Stimulated activated CD8-positive, alpha-beta memory T cell treated with anti-CD3 and anti-CD28 coated beads, Interleukin-15, amount 100 ng/mL, for 4 hours (primary cell): ENCODE measurements at places on chromosomes 4 and X.

DNA sequence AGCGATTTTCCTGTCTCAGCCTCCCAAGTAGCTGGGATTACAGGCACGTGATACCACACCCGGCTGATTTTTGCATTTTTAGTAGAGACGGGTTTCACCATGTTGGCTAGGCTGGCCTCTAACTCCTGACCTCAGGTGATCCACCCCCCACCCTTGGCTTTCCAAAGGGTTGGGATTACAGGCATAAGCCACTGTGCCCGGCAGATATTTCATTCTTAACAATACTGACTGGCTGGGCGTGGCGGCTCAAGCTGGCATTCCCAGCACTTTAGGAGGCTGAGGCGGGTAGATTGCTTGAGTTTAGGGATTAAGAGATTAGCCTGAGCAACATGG is 1.3 kb downstream of the PQBP1 start:
- DNase-seq = no peak

- DNase-seq = no peak
Observed at GRCh38 chr4:85548116-85548515, 73.2 kb downstream of the ARHGAP24 start.

DNA sequence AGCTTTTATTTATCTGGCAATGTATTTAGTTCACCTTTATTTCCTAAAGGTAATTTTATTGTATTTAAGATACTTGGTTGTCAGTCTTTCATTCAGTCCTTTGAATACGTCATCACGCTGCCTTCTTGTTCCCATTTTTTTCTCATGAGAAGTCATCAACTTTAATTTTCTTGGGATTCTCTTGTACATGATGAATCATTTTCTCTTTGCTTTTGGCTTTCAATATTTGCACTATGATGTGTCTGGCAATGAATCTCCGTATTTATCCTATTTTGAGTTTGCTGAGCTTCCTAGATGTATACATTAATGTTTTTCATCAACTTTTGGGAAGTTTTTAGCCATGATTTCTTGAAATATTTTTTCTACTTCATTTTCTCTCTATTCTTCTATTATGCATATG is 28.4 kb downstream of the CLDN2 start:
- DNase-seq = no peak

DNA sequence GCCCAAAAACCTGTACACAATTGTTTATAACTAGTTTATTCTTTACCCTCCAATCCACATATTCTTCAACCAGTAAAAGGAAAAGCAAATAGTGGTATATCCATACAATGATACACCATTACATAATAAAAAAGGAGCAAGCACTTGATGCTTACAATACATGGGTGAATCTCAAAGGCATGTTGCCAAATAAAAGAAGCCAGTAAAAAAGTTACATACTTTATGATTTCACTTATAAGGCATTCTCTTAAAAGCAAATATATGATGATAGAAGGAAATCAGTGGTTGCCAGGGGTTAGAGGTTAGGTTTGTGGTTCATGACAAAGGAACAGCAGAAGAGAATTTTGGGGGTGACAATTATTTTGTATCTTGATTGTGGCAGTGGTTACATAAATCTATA is 896.1 kb upstream of the LCORL start:
- DNase-seq = no peak

DNA sequence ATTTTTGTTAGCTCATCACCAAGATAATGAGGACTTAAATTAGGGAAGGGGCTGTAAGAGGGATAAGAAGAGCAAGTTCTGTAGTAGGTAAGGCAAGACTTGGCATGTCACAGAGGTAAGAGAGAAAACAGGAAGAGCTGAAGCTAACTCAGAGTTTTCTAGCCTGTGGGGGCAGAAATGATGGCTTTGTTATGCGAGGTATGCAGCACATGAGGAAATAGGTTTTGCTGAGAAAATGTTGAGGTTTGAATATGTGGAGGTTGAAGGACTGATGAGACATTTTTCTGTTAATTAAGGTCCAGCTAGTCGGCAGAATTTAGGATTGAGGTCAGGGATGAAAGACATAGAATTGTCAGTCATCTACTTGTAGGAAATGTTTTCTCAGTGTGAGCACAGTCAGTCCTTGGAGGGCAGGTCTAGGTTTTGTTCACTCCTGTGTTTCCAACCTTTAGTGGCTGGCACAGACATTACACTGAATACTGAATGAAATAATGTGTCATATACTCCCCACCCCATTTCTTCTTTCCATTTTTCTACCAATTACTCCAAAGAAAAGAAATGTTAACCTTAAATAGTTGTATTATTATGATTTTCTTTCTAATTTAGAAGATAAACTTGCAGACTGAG is 154.0 kb upstream of the AADAT start:
- DNase-seq = no peak

DNA sequence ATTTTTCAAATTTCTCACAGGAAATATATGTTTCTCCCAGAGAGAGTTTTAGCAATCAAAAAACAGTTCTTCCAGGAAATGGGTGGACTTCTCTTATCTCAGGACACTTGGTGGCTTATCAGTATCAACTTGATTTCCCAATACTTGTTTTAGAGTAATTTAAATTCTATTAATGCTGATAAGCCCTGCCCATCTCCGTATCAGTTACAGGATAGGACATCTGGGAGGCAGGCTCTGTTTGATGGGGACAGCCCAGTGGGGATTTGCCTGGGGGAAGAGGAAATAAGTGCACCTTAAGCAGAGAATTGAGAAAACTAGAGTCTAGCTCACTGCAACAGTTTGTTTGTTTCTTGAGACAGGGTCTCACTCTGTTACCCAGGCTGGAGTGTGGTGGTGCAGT is 43.2 kb upstream of the PDGFRA start:
- DNase-seq = no peak

DNA sequence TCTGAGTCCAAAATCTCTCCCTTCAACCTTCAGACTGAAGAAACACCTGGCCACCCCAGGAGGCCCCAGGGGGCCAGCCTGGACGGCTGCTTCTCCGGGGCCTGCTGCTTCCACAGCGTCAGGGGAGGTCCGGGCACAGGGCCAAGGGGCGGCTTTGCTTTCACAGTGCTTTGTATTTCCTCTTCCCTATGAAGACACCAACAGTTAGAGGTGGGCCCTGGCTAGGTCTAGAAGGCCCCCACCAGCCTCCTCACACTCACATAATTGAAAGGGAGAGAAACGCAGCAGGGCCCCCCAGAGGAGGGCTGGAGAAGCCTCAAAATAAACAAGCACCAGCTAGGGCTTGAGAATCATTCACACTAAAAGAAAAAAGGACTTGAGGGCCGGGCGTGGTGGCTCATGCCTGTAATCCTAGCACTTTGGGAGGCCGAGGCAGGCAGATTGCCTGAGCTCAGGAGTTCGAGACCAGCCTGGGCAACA is 17.8 kb downstream of the SCD5 start:
- no peak for DNase-seq

- DNase-seq = no peak
Observed at GRCh38 chrX:39117101-39117500, 315.8 kb downstream of the MID1IP1 start.
